CD4-positive, alpha-beta T cell treated with Interleukin-1 beta for 1 hour (primary cell): ENCODE measurements at places on chromosomes 3 and 15.

DNA sequence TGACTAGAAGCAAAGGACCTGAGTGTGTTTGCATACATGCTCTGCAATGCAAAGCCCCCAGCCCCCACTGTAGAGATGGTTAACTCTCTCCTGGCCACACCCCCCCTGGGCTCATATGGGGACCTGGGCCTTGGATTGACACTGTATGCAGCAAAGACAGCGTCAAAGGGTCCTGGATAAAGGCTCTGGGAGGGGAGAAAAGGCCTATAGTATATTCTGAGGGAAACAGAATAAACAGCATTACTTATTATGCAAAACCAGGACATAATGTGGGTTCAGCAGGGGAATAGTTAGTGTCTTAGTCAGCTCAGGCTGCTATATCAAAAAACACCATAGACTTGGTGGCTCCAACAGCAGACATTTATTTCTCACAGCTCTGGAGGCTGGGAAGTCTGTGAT is 158.7 kb downstream of the APBA2 start:
- no peak for DNase-seq

DNA sequence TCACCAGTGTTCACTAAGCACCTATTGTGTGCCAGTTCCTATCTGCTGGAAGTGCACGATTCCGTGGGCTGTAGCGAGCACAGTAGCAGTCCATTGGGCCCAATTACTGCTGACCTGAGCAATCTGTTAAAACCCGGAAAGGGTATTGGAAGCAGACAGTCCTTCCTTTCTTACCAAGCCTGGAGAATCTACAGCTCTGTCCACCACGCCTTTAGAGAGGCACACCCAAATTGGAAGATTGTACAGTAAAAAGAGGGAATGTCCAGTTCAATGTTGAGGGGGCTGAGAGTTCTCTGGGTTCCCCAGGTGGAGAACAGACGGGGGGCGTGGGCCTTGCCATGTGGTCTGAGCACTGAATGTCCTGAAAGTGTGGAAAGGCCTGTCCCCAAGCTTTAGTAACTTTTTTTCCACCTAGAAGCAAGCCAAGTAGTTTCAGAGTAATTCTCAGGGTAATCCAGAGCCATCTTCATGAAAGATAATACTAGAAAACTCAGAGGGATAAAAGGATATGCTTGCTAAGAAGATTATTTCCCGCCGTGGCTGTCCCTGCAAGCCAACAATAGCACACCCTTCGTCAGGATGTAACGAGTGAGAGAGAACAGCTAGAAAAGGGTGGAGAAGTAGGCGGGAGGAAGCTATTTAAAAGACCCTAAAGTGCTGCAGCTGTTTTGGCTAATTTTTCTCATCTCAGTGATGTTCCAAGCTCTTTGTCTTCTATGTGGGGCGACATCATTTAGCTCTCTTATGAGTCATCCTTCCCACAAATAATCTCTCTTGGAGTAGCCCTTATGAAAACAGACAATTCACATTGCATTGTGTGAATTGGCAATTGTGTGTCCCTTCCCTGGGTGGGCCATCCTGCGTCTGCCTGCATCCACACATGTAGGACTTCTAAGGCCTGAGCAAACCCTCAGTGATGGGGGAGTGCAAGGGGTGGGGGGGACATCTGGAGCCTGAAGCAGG is 181.0 kb downstream of the ATG7 start:
- no peak for DNase-seq

GRCh38 chr3:109902549-109902948 is 565.2 kb upstream of the DPPA4 start:
- no peak for DNase-seq

DNA sequence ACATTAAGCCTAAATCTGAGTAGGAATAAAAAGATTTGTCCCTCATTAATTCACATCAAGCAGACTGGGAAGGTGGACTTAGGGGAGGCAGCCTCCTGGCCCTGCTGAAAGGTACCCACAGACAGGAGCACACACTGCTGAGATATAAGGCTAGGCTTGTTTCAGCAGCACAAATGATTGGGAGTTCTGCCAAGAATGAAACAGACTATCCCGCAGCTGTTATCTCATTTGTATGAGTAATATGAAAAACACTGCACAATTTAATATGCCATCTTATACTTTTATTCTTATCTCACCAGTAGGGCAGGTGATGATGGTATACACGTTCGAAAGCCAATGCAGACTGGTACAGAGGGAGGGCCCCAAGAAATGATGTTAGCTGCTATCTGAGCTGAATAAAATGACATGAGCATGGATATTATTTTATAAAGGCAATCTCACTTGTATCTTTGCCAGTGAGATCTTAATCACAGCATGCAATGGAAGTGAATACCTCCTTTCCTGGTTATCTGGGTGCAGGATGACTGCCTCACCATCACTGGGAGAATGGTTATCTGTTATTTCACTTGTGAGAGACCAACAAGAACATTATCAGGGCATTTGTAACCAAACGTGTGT is 258.7 kb upstream of the PPP2R3A start:
- no peak for DNase-seq

- DNase-seq: no peak
These were observed 226.1 kb downstream of the TLE3 start for GRCh38 chr15:69871511-69872134.

GRCh38 chr15:73955861-73956742 is 29.8 kb downstream of the LOXL1 start:
- no peak for DNase-seq

DNA sequence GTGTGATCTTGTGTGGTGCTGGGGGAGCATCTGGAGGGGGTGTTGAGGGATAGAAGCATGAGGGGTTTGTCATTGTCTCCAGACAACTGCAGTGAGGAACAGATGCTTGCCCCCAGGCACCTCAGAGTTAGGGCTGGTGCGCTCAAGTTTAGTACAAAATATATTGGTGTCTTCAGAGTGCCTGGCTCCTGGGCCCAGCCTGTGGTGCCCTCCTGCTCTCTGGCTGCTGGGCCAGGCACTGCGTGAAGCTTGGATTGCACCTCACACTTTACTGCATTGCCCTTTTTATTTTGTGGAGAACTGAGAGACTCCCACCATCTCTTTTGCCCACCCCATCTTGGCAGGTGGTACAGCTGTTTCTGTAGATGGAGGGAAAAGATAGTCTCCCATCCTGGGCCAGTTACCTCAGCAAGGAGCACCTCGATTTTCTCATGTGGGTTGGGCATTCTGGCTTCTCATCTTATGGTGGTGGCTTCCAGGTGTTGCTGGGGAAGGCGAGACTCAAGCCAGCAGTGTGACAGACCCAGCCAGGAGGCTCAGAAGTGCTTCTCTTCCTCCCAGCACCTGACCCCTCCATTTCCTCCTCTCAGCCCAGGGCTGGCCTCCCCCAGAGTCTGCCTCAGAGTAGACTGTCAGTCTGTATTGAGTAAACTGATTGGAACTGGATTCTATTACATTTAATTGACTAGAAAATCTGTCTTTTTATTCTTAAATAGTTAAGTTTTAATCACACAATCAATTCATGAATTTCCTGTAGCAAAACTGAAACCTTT is 140.5 kb downstream of the DNAJB8 start:
- DNase-seq: no peak

GRCh38 chr3:52177701-52178042 is 20.3 kb upstream of the ALAS1 start:
- DNase-seq: no peak

- no peak for DNase-seq
These were observed 69.5 kb downstream of the ATP2B2 start for GRCh38 chr3:10435850-10436249.

DNA sequence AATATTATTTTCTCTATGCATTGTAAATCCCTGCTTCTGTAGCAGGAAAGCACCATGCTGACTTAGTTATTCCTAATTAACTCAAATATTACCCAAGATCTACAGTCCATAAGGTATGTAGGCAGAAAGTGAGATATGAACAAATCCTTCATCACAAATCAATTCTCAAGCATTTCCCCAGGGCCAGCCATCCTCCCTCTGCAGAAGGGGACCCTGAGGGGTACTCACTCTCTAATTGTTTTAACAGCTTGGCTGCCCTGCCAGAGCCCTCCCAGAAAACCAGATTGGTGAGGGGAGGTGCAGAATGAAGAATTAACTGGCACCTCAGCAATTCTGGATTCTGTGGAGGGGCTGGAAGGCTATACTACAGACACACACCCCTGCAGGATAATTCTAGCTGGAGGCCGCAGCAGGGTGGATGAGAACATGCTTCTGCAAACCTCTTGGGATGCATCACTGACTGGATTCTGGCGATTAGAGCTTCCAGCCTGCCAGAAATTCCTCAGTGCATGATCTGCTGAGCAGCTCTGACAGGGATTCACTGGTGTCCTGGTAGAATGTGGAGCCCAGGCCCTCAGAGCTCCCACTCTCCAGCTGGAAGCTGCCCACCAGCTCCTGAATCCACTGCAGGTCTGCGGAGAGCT is 88.6 kb upstream of the HERC1 start:
- DNase-seq: no peak

DNA sequence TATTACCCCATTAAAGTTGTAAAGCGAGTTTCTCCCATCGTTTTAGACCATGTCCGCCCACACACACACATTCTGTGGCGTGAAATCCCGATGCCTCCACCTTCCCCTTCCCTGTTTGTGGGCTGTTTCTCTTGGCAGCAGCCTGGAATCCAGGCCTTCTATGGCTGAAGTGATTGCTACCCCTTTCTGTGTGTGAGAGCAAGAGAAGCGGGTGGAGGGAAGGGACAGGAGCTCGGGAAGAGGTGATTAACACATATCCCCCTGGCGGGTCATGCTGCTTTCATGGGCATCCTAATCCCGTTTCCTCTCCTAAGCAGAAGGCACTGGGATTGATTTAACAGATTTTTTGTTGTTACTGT is 283.8 kb upstream of the RGMA start:
- DNase-seq: no peak

DNA sequence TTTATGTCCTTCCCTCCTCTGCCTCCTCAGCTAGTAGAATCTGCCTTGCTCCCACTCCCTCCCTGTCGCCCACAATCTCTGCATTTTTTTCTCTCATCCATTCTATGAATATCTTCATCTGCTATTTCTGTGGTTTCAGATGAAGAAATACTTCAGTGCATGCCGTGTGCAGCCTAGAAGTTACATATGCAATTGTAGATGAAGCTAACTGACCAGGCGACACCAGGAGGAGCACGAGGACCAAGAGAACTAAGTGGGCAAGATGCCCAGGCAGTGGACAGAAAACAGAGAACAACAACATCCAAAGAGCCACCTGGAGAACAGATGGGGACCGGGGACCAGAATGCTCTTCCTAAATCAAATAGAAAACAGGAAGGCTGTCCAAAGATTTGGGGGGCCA is 121.4 kb upstream of the ATP11B start:
- no peak for DNase-seq

DNA sequence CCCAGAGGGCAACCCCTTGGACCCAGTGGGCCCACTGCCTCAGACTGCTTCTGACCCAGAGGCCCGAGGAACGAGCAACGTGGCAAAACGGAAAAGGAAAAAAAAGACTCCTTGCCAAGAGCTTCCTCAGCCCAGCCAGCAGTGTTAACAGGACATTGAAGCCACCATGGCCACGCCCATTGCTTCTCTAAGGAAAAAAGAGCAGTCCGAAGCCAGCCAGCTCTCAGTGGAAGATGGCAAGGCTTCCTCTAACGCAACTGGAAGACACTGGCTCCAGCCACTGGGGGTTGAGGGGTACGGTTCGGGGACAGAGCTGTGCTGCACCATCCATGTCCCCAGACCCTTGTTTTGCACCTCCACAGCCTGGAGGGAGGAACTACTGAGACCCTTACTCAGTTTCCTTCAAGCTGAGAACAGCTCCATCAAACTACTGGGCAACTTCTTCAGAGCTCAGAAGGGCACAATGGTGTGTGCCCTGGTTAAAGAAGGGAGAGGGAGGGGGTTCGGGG is 10.7 kb downstream of the BMF start:
- no peak for DNase-seq

DNA sequence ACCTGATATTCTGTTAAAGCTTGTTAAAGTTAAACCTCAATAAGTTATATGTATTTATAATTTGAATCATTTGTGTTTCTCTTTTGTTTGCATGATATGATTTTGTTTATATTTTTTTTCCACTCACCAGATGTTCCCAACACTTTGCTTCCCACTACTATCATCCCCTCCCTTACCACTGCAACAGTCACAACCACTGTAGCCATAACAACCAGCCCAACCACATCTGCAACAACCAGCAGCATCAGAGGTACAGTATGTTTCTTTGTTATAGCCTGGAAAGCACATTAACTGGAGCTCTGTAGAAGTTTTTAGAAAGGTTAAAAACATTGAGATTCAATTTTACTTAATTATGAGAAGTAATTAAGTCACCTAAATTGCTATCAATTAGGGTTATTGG is 1011.9 kb downstream of the VGLL3 start:
- DNase-seq: no peak

DNA sequence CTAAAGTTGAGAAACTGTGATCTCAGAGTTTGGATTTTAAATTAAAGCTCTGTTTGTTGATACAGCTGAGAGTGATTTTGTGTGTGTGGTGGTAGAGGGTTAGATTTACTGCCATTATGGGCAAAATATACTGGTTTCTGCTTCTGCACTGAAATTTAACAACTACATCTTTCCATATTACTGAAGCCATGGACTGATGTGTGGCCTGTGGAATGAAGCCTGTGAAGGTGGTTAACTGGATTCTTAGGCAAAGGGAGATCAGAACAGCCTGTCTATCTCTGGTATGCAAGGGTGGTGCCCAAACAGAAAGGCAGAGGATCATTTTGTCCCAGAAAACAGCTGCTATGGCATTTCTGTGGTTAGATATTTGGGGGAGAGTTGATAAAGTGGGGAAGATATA is 297.3 kb upstream of the THBS1 start:
- no peak for DNase-seq

DNA sequence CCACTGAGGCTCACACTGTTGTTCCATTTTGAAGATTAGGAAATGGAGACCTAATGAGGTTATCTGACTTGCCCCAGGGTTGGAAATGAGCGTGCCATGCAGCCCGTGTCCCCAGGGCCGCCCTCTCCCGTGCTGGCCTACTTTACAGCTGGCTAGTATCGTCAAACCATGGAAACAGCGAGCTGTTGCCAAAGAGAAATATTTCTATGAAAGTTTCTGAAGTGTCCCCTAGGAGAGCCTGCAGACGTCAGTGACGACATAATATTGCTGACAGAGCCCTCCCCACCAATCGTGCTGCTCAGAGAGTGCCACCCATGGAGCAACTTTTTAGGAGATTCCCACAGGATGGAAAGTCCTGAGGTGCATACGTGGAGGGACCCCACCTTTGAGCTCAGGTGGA is 11.2 kb upstream of the FAM174B start:
- DNase-seq: no peak

GRCh38 chr3:140117096-140117526 is 182.1 kb downstream of the CLSTN2 start:
- no peak for DNase-seq

GRCh38 chr3:45178183-45179023 is 32.2 kb upstream of the CDCP1 start:
- DNase-seq: no peak

- DNase-seq: no peak
These were observed 100.7 kb downstream of the MEX3B start for GRCh38 chr15:81945014-81945615.

DNA sequence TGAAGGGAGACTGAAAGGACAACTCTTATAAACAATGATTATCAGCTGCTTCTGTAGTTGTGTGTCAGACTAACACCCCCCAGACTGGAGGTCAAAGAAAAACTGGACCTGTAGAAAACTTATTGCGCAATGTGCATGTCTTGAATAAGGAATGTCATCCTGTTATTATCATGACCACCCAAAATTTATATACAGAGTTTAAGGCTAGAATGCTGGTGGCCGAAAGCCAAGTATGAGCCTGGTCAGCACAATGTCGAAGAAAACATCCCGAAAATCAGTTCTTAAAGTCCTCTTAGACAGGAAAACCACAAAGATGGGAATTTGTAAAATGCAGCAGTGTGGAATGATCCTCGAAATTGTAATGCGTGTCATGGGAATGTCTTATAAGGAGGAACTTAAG is 29.3 kb downstream of the RFTN1 start:
- DNase-seq: no peak

- no peak for DNase-seq
These were observed 15.6 kb downstream of the THBS1 start for GRCh38 chr15:39596358-39597051.
